Upper lobe of right lung (tissue), 1 donor: ENCODE measurements at places on chromosomes 11 and 22. TPM values are rescaled to one million over a fixed set of nuclear protein-coding genes. Genes with fewer than 3 reads are reported as not detected.
A peak's percentile ranks its signal among the peaks of the same experiment; 100 is the strongest.

Gene PRR33
- total RNA-seq: not detected

Gene ATXN10
- 125 TPM for total RNA-seq

Gene CALCB
- not detected for total RNA-seq

Gene CNIH2
- 1.6 TPM for total RNA-seq

Gene SLC25A22
- total RNA-seq: 20.8 TPM

Gene SMTNL1
- total RNA-seq: not detected

Gene TRIM29
- total RNA-seq: 3.4 TPM

- H3K27ac ChIP-seq: no peak overlapping the region
- no peak for DNase-seq
- no peaks in the 10 kb centered on the region for H3K27me3 ChIP-seq
- peaks cover 30% of the 10 kb centered on the region for H3K36me3 ChIP-seq
Observed at GRCh38 chr11:1466784-1467183, 19.8 kb downstream of the MOB2 start.

GRCh38 chr11:7668911-7669310 is 4.4 kb downstream of the CYB5R2 start:
- H3K4me3 ChIP-seq: no peak overlapping the region
- H3K36me3 ChIP-seq: no peaks in the 10 kb centered on the region
- no peaks in the 10 kb centered on the region for H3K27me3 ChIP-seq
- peaks cover 11% of the 10 kb centered on the region for H3K4me1 ChIP-seq
- no peak overlapping the region for H3K27ac ChIP-seq

DNA sequence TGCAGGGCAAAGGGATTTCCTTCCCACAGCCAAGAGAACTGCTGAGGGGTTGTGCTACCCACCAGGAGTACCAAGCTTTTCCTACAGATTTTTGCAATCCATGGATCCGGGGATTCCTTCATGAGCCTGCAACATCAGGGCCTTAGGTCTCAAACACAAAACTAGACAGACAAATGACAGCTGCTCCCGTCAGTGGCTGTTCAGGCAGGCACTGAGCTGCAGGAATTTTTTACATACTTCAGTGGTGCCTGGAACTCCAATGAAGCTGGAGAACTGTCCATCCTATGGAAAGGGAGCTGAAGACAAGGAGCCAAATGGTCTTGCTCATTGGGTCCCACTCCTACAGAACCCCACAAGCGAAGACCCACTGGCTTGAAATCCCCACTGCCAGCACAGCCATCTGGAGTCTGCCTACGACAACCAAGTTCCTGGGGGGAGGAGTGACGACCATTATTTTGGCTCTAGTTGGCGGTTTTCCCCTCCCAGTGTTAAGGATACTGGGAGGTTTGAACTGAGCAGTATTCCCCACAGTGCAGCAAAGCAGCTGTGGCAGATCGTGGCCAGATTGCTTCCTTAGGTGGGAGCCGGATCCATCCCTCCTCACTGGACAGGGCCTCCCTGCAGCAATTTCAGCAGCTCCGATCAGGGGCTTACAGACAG is 157.7 kb upstream of the TMEM45B start:
- H3K4me1 ChIP-seq: no peaks in the 10 kb centered on the region
- no peak overlapping the region for H3K4me3 ChIP-seq
- H3K27ac ChIP-seq: no peak overlapping the region
- H3K27me3 ChIP-seq: no peaks in the 10 kb centered on the region
- DNase-seq: no peak

- peaks cover 11% of the 10 kb centered on the region for H3K36me3 ChIP-seq
- H3K27ac ChIP-seq: no peak overlapping the region
- no peaks in the 10 kb centered on the region for H3K27me3 ChIP-seq
- DNase-seq: no peak
- H3K4me1 ChIP-seq: peaks cover 33% of the 10 kb centered on the region
Observed at GRCh38 chr11:6472934-6473333, 807 bp downstream of the TRIM3 start.

GRCh38 chr22:49344656-49345055 is 483.0 kb downstream of the BRD1 start:
- DNase-seq: peak; percentile 37
- no peaks in the 10 kb centered on the region for H3K4me1 ChIP-seq
- no peak overlapping the region for H3K27ac ChIP-seq
- no peaks in the 10 kb centered on the region for H3K36me3 ChIP-seq

GRCh38 chr11:14304601-14305000 is 54.4 kb downstream of the RRAS2 start:
- no peak for DNase-seq
- H3K4me1 ChIP-seq: peaks cover 27% of the 10 kb centered on the region
- H3K27me3 ChIP-seq: no peaks in the 10 kb centered on the region
- H3K27ac ChIP-seq: no peak overlapping the region

- peaks cover 48% of the 10 kb centered on the region for H3K27me3 ChIP-seq
- no peak overlapping the region for H3K27ac ChIP-seq
- H3K4me3 ChIP-seq: no peak overlapping the region
- H3K4me1 ChIP-seq: no peaks in the 10 kb centered on the region
- no peaks in the 10 kb centered on the region for H3K36me3 ChIP-seq
Observed at GRCh38 chr11:17691550-17691949, 27.8 kb upstream of the MYOD1 start.

DNA sequence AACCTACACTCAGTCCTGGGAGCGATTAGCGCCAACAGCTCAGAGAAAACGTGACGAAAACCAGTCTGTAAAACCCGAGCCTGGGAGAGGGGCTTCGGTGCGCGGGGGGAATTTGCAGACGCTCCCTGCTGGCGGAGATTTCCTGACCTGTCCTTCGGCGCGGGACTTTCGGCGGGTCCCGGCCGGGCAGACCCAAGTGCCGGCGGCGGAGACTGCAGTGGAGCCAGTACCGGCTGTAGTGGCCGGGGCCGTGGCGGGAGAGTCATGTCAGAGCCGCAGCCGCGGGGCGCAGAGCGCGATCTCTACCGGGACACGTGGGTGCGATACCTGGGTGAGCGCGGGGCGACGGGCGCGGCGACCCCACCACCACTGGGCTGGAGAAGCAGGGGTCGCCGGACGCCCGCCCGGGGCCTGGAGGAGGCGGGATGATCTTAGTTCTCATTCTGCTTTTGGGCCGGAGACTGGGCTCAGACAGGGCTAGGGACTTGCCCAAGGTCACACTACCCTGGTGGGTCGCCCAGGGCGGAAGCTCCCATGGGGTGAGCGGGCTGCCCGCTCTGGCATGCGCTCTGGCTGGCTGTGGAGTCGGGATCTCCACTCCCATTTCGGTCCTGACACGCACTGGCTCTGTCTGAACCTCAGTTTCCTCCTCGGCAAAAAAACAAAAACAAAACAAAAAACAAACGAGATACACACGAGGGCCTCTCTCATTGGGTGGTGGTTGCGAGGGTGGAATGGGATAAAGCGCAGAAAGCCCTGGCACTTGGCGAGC is at the start of gene MTFP1:
Gene MTFP1, plus strand, starts transcription at position 153 of the 772 bp plus-strand sequence. Its CDS starts 112 bp downstream, at position 265.
- peak; percentile 84 for DNase-seq
- peak within 1 kb of the TSS; percentile 74 for H3K4me3 ChIP-seq
- H3K4me1 ChIP-seq: peaks cover 35% of the 10 kb centered on the region
- peak within 1 kb of the TSS; percentile 97 for H3K27ac ChIP-seq
- no peaks in the 10 kb centered on the region for H3K36me3 ChIP-seq
- no peaks in the 10 kb centered on the region for H3K27me3 ChIP-seq

GRCh38 chr11:21088930-21089329 is 419.5 kb downstream of the NELL1 start:
- H3K36me3 ChIP-seq: no peaks in the 10 kb centered on the region
- H3K27me3 ChIP-seq: no peaks in the 10 kb centered on the region
- no peak overlapping the region for H3K27ac ChIP-seq
- no peak for DNase-seq
- no peak overlapping the region for H3K4me3 ChIP-seq
- H3K4me1 ChIP-seq: no peaks in the 10 kb centered on the region

DNA sequence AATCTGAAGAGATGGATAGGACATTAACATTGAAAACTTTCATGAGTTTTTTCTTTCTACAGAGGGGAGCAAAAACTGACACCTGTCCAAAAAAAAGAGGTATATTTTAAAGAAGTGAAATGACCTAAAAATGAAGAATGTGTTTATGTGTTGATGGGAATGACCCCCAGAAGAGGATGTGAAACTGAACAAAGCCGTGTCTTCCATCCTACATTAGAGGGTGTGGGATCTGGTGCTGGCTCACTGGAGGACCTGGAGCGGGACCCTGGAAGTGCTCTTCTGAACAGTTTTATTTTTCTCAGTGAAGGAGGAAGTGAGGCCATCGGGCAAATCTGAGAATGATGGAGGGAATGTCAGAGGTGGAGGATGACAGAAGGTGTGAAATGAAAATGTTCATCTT is 470.1 kb downstream of the NTM start:
- no peaks in the 10 kb centered on the region for H3K36me3 ChIP-seq
- no peaks in the 10 kb centered on the region for H3K4me1 ChIP-seq
- H3K27ac ChIP-seq: no peak overlapping the region
- no peak for DNase-seq
- H3K27me3 ChIP-seq: no peaks in the 10 kb centered on the region

- DNase-seq: no peak
- no peak overlapping the region for H3K4me3 ChIP-seq
- no peak overlapping the region for H3K27ac ChIP-seq
- H3K4me1 ChIP-seq: no peaks in the 10 kb centered on the region
- no peaks in the 10 kb centered on the region for H3K27me3 ChIP-seq
- H3K36me3 ChIP-seq: no peaks in the 10 kb centered on the region
Observed at GRCh38 chr11:74444173-74444826, 23.0 kb downstream of the KCNE3 start.

GRCh38 chr22:19214078-19214473 is 35.5 kb upstream of the SLC25A1 start:
- H3K36me3 ChIP-seq: no peaks in the 10 kb centered on the region
- H3K4me3 ChIP-seq: no peak overlapping the region
- H3K4me1 ChIP-seq: no peaks in the 10 kb centered on the region
- H3K27me3 ChIP-seq: no peaks in the 10 kb centered on the region
- H3K27ac ChIP-seq: no peak overlapping the region

GRCh38 chr22:37309211-37310074 is 27.1 kb downstream of the CYTH4 start:
- H3K4me1 ChIP-seq: peaks cover 48% of the 10 kb centered on the region
- DNase-seq: peak; percentile 75
- peak overlapping the region; percentile 42 for H3K27ac ChIP-seq

DNA sequence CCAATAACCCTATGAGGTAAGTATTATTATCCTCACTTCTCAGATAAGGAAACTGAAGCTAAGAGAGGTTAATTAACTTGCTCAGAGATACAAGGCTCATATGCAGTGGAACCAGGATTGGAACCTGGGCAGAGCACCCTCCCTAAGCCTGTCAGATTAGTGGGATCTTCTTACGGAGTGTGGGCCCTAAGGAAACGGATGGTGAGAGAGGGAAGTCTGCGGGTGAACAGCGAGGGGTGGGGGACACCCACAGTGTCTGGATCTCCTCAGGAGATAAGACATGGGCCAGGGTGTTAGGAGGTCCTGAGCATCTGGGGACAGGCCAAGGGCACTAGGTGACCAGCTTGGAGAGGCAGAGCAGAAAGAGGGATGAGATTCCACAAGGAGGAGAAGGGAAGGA is 376.0 kb downstream of the CADM1 start:
- no peaks in the 10 kb centered on the region for H3K4me1 ChIP-seq
- no peak overlapping the region for H3K4me3 ChIP-seq
- H3K27me3 ChIP-seq: no peaks in the 10 kb centered on the region
- no peak for DNase-seq

DNA sequence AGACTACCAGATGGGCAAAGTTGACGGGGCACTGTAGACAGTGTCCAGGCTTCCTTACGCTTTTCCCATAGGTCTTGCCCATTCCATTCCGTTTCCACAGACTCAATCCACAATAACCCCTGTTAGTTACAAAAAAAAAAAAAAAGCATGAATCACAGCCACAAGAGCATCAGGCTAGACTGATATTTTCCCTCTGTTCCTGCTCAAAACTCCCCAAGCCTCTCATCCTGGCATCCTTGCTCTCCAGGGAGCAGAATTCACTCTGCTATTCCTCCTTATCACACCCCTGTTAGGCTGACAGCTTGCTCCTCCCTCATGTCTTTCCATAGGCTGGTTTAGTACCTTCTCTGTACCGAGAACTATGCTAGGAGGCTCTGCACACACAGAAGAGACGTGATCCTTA is 42.2 kb downstream of the TMEM123 start:
- no peak overlapping the region for H3K4me3 ChIP-seq
- H3K27ac ChIP-seq: no peak overlapping the region
- H3K36me3 ChIP-seq: peaks cover 15% of the 10 kb centered on the region
- H3K27me3 ChIP-seq: no peaks in the 10 kb centered on the region

DNA sequence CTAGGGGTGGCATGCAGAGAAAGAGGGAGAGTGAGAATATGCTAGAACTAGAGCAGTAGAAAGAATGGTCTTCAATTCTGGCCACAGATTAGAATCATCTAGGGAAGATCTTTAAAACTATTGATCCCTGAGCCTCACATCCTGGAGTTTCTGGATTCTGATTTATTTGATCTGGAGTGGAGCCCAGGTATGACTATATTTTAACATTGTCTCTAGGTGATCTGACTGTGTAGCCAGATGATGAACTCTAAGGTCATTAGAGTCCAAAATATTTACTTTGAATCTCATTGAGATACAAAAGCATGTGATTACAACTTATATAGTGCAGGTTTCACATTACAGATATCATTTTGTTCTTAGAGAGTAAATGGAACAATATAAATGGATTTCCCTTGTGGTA is 79.7 kb downstream of the FDX1 start:
- H3K4me3 ChIP-seq: no peak overlapping the region
- no peak overlapping the region for H3K27ac ChIP-seq
- no peak for DNase-seq
- no peaks in the 10 kb centered on the region for H3K4me1 ChIP-seq
- no peaks in the 10 kb centered on the region for H3K36me3 ChIP-seq

- no peak overlapping the region for H3K27ac ChIP-seq
- no peak for DNase-seq
- H3K4me3 ChIP-seq: no peak overlapping the region
- no peaks in the 10 kb centered on the region for H3K4me1 ChIP-seq
- peaks cover 30% of the 10 kb centered on the region for H3K36me3 ChIP-seq
- H3K27me3 ChIP-seq: no peaks in the 10 kb centered on the region
Observed at GRCh38 chr11:93717501-93717900, 23.8 kb downstream of the TAF1D start.

- DNase-seq: no peak
- H3K4me1 ChIP-seq: no peaks in the 10 kb centered on the region
- no peak overlapping the region for H3K27ac ChIP-seq
- no peaks in the 10 kb centered on the region for H3K27me3 ChIP-seq
Observed at GRCh38 chr22:43305806-43306205, 37.4 kb downstream of the SCUBE1 start.
